AG04449 (cell line): ENCODE measurements at places on chromosomes 11 and 22.

- DNase-seq: no peak
Observed at GRCh38 chr11:101917226-101917625, 904 bp upstream of the ANGPTL5 start.

DNA sequence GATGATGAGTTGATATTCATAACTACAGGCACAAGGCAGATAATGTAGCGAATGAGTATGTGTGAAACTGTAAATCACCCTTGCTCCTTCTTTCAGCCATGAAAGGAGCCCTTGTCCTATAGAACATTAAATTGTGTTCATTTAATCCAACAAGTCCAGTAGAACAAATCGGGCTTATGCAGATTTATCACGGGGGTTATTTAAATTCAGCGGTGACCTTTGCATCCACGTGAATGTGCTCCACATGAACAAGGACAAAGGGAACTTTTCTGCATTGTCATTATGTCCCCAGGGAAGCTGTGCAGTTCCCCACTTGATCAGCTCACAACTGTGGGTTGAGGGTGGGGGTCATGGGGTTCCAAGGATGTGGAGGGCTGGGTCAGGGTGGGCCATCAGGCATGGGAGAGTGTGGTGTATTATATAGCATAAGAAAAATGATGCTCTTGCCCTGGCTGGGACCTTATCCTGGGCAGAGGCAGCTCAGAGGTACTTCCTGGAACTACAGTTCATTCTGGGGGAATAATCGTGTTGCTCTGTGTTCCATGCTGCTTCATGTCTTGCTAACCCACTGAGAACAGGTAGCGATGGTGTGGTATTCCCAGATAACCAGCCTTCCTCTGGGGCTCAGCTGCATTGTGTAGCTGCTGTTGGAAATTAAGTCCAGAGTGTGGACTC lies 306.6 kb downstream of the FAT3 start:
- no peak for DNase-seq

DNA sequence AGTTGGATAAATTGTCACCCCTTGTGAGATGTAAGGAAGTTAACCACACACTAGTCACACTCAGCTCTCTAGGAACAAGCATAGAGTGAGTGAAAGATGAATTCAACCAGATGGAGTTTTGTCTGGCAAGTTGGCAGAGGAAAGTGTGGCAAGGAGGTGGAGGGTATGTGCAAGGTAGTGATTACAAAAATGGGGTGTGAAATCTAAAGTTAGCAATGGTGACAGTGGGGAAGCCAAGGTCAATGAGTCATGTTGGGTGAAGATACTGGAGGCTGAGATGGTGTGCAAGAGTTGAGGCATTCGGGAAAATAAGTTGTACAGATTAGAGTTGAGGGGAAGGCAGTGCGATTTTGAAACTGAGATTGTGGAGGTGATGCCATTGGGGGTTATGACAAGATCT lies 33.7 kb downstream of the MRGPRX2 start:
- DNase-seq: no peak

GRCh38 chr11:86514453-86514852 lies 139.8 kb downstream of the CCDC81 start:
- no peak for DNase-seq

- DNase-seq: no peak
Observed at GRCh38 chr11:61049859-61050258, 52.4 kb upstream of the CD5 start.

DNA sequence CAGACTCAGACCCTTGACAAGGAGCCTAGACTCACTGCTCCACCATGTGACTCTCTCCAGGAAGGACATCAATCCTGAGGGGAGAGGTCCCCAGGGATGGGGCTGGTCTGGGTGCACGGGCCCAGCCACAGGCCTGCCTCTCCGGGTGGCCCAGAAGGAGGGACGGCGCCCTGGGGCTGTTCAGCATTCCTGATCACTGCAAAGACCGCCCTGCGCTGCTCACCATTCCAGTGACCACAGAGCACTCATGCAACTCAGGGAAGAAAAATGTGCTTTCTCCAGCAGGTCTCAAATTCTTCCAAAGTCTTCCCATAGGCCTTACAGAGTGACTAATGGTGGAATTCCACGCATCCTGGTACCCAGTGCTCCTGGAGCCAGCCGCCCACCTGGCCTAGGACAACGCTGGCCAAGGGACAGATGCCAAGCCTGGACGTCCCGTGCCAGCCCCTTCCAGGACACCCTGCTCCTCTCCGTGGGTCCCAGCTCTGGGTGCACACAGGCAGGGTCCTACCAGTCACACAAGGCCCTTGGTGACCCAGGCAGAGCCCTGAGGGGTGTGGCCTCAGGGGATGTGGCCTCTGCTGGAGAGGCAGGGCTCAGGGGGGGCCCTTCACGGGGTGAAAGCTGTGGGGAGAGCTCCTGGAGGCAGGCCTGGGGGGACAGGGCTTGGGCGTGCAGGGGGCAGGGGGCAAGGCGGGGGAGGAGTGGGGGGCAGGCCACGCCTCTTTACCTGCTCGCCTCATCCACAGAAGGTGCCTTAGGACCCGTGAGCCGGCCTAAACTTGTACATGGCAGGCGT lies 178.8 kb downstream of the IGLL1 start:
- DNase-seq: peak; percentile 69

GRCh38 chr22:30314915-30315314 lies 11.8 kb downstream of the TBC1D10A start:
- DNase-seq: no peak

DNA sequence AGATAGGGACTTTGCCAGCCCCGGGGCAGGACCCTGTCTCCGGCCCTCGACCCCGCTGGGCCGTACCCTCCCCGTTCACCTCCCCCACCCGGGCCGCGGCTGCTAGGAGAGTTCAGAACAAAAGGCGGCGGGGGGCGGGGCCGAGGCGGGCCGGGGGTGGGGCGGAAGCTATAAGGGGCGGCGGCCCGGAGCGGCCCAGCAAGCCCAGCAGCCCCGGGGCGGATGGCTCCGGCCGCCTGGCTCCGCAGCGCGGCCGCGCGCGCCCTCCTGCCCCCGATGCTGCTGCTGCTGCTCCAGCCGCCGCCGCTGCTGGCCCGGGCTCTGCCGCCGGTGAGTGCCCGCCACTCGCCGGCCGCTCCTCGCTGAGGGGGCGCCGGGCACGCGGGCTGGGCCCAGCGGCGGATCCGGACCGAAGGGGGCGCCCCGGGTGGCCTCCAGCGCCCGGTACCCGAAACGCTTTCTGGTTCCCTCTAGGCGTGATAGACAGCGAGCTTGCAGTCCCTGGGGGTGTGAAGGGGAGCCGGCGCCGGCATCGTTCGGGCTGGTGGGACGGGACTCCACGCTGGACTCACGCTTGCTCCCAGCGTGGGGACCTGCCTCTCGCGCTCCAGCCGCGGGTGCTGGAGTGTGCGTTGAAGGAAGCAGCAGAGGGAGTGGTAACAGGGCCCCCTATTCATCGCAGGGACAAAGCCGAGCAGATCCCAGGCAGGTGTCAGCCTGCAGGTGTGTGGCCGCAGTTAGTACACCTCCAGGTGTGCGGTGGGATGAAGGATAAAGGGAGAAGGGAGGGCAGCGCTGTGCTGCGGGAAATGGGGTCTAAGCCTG lies at the start of gene MMP11:
Gene MMP11 (plus strand): TSS at position 201 of the 825 bp plus-strand sequence. CDS start 22 bp downstream, at position 223.
- DNase-seq: no peak

DNA sequence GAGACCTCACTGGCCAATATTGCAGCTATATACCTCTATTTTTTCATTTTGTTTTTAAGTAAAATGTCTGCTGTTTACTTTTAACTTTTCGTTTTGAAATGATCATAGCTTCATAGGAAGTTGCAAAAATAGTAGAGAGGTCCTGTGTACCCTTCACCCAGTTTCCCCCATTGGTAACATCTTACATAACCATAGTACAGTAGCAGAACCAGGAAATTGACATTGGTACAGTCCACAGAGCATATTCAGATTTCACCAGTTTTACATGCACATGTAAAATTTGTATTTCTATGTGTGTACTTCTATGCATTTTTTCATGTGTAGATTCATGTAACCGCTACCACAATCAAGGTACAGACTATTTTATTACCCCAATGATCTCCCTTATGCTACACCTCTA lies 3.8 kb downstream of the AMOTL1 start:
- no peak for DNase-seq

- DNase-seq: peak; percentile 80
Observed at GRCh38 chr22:24289114-24289513, 18.5 kb downstream of the SPECC1L start.

GRCh38 chr22:49824185-49824925 lies 3.3 kb downstream of the BRD1 start:
- DNase-seq: no peak

- no peak for DNase-seq
Observed at GRCh38 chr11:126181939-126182730, 29.3 kb downstream of the RPUSD4 start.

GRCh38 chr22:26905640-26906039 lies 248.3 kb downstream of the MIAT start:
- DNase-seq: no peak

GRCh38 chr22:25120761-25121212 lies 78.9 kb upstream of the CRYBB3 start:
- no peak for DNase-seq

DNA sequence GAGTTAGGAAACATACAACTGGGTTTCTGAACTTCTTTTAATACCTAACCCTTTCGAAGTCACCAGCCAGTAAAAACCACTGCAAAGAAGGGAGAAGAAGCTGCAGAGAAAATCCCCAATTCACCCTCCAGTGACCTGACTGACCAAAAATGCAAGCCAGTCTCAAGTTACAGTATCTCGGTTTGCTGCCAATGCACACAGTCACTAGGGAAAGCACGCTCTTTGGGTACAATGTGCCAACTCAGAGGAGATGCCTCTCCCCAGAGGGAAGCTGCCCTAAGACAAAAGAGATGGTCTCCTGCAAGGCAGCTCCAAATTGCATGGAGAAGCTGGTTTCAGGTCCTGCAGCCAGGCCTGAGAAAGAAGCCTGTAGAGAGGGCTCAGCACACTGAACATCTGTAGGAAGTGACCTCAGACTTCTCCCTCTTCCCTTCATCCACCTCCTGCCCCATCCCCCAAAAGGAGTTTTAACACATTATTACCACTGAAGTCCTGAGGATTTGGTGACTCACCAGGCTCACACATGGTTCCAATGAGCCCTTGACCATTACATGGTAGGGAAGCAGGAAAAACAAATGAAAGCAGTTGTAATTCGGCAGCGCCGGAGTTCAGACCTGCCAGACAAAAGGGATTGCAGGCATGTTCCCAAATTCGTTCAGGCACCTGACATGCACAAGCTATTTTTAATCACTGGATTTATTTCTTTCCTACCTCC lies 90.1 kb downstream of the ETS1 start:
- DNase-seq: peak; percentile 90

- no peak for DNase-seq
Observed at GRCh38 chr11:44913502-44913901, 37.2 kb downstream of the TP53I11 start.

GRCh38 chr11:76705826-76706225 lies 35.3 kb upstream of the LRRC32 start:
- DNase-seq: no peak

DNA sequence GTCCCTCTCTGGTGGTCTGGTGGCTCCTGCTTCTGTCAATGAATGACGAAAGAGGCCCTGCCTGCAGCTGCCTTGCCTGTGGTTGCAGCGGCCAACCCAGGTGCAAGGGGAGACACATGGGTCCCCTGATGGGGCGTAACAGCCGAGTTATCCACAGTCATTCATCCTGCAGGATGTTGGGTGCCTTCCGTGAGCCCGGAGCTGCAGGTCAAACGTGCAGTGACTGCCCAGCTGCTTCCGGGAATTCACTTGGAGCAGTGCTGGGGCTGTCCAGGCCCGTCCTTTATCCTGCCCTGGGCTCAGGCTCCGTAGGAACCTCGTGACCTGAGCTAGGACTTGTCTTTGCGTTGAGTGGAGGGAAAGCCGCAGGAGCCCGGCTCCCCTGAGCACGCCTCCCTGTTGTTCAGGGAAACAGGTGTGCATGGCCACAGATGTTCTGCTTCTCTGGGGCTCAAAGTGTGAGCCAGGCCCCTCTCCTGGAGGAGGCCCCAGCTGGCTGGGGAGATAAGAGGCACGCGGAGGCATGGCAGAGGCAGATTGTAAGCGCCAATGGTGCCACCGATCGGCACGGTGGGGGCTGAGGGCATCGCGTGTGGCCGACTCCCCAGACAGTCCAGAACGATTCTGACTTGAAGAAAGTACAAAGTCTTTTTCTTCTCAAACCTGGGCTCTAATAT lies 635.4 kb downstream of the BRD1 start:
- DNase-seq: no peak

DNA sequence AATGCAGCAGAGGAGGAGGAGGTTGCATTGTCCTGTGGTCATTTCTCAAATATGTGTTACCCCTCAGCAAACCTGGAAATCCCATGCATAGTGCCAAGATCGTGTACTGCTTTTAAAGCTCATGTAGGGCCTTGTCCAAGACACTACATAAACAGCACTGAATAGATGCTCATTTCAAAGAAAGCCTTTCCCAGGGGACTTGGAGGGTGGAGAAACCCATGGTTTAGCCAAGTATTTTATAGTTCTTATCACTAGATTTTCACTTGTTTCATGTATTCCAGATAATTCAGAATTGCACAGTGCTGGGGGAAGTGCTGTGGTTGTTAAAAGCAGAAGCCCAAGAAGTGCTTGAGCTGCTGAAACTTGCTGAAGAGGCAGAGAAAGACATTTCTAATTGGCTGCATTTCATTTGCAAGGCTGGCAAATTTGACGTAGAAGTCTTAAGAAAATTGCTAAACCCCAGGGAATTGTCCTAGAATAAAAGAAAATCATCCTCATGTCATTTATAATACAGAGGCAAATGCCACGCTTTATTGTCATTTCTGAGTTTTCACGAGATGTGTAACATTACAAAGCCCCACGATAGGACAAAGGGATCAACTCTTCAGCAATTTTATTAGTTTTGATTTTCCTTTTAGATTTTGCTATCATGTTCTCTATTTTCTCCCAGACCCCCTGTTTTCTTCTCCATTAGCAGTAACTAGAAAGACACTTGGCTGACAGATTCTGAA lies 20.1 kb downstream of the CSRP3 start:
- no peak for DNase-seq

DNA sequence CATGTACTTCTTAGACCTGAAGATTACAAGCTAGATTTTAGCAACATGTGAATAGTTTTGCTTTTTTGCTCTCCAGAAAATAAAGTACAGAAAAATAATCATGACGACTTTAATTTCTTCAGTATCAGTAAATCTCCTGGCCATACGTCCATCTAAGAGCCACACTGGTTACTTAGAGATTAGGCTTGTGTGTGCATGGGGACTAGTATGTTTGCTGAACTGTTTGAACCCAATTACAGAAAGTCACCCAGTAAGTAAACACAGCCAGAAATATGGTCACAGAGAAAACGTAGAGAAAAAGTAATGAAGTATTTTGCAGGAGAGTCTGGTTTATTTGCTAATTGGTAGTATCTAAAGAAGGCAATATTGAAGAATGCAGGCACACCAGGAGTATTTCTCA lies 1053.6 kb upstream of the CCDC90B start:
- no peak for DNase-seq

- no peak for DNase-seq
Observed at GRCh38 chr11:120221115-120221752, 10.4 kb downstream of the OAF start.

DNA sequence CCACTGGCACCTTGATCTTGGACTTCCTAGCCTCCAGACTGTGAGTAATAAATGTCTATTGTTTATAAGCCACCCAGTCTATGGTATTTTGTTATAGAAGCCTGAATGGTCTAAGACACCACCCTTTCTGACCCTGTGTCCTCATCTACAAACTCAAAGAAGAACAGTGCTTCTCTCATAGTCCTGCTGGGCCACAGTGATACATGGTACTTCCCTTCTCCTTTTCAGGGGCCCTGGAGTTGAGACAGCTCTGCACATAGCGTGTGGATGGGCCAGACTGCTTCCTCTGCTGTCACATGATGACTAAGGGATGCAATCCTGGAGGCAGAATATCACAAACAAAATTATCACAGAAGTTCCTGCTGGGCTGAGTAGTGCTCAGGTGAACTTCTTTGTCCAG lies 5.0 kb downstream of the KCNJ11 start:
- DNase-seq: no peak

- no peak for DNase-seq
Observed at GRCh38 chr11:10208131-10208575, 85.9 kb downstream of the SBF2 start.
